ENCODE measurements at places on chromosomes 1 and 21. TPM values are rescaled to one million over a fixed set of nuclear protein-coding genes. Genes with fewer than 3 reads are reported as not detected.

DNA sequence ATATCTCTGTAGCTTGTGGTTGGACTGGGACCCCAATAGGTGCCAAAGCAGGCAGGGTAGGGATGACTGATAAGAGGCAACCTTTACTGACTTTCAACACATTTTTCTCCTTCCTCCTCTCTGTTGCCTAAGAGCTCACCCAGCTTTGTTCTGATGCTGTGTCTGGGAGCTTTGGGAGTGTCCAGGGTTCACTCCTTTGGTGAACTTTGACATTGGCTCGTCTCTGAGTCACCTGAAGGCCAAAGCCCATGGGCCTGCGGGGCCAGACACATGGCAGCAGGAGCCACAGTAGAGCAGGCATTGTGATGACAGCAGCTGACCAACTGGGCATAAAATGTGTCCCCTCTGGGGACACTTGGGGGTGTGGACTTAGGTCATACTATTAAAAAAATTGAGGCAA is 99.5 kb upstream of the ZNF644 start:
- DNase-seq: no peak

- DNase-seq: no peak
Measured at GRCh38 chr1:1298861-1299685, 8.7 kb downstream of the ACAP3 start.

GRCh38 chr1:199472978-199473377 is 554.5 kb upstream of the NR5A2 start:
- no peak for DNase-seq

DNA sequence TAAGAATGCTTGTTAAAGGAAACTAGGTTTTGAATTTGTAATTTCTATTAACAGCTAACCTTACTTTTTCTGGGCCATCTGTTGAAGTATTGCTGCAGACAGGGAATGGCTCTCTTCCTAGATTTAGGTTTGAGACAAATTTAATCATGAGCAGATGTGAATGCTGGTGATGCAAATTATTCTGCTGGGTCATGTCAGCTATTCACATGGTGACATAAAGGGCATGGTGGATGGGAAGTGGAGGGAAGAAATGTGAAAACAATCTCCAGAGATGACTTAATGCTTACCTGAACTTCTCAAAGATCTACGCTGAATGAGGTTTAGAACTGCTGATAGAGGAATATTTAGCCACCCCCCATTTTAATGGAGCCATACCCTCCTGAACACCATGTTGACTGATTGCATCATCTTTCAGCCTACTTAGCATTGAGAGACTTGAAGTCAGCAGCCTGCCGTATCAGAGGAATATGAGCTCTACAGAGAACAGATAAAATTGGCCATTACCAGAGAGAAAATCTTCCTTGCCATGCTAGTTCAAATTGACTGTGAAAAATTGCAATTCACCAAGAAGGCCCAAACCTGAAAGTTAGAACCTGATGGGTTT is 138.8 kb downstream of the HHAT start:
- DNase-seq: no peak

DNA sequence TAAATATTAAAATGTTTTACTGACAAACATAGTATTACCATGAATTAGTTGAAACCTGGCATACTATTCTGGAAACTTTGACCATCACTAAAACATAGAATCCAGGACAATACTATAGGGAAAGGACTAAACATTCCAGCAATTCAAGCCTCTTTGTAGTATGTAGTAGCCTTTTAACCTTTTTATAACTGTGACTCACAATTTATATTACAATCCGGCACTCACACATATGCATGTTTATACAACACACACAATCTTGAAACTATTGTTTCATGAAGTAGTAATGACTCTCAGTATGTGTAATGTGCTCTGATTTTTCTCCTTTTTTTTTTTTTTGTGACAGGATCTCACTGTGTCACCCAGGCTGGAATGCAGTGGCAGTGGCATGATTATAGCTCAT is 64.3 kb downstream of the ANKRD13C start:
- no peak for DNase-seq

DNA sequence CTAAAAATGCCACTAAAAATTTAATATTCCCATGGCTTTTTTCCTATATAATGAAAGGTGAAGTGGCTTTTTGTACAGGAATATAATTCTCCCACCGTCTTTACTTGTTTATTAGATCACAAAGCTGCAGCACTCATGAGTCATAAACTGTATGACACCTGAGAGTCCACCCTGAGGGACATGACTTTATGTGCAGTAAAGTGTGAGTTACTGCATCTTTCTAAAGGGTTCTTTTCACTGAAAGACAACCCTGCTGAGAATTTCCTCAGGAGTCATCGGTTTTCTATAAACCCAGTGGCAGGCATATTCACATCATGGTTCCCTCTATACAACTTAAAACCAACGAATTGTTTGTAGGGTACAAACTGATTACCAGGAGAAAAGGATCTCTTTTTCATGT is 77.4 kb downstream of the APP start:
- no peak for DNase-seq

GRCh38 chr1:44268054-44268453 is 54.8 kb downstream of the DMAP1 start:
- DNase-seq: no peak

GRCh38 chr1:232009741-232010140 is 383.2 kb downstream of the DISC1 start:
- DNase-seq: no peak

GRCh38 chr1:198330982-198331615 is 174.3 kb downstream of the NEK7 start:
- DNase-seq: no peak

DNA sequence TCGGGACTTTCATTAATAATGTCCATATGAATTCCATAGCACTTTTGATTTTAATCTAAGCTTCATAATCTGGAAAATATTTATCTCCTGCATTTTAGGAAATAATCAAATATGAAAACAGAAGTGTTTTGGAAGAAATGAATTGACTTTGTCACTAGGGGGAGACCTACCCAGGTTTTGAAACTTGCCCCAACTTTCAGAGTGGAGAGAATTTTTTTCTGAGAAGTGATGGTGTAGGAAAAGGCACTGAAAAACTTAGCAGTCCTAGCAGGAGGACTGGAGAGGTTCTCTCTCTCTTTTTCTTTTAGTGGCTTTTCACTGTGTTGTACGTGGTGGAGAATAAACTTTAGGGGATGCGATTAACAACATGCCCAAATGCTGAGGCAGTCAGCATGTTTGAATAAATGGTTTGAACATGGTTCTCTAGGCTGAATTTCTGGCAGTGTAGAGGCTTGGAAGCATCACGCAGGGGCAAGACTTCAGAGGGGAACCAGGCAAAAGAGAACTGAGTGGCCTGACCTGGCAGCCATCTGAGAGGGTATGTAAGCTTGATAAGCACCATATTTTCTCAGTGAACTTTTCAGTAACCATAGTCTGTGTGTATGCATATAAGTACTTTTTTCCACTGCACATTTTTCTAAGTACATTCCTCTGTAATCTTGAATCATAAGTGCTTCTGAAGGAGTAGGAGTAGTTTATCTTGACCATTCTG is 68.3 kb upstream of the NEK7 start:
- no peak for DNase-seq

DNA sequence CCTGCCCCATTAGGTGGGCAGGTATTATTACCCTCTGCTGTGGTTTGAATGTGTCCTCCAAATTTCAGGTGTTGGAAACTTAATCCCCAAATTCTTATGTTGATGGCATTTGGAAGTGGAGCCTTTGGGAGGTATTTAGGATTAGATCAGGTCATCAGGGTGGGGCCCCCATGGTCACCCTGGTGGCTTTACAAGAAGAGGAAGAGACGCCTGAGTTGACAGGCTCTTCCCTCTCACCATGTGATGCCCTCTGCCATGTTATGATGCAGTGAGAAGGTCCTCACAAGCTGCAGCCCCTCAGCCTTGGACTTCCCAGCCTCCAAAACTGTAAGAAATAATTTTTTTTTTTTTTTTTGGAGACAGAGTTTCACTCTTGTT is 8.8 kb upstream of the THEMIS2 start:
- no peak for DNase-seq

DNA sequence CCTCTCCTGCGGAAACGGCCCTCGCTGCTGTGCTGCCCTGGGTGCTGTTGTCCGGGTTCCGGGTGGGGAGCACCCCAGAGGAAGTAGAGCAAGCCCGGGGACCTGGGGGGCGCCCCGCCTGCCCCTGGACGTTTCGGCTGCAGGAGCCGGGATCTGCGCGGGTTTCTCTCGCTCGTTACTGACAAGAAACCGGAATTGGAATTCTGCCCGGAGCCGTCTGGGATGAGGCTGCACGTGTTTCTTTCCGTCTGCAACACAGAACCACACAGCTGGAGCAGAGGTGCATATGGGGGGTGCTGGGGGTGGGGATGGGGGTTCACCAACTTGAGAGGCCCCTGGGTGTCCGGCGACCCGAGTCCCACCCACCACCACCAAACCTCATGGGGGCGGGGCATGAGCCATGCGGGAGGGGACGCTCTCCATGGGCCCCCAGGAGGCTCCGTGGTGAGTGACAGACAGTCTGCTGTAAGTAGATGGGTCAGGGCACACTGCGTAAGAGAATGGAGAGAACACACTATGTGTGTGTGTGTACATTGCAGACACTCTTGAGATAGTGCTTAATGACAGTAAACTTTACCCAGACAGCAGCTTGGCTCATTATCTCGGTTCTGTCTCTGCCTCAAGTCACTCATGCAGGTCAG is 261.4 kb upstream of the C1orf174 start:
- DNase-seq: no peak

- no peak for DNase-seq
Measured at GRCh38 chr1:39570477-39571177, 6.0 kb downstream of the PABPC4 start.

- no peak for DNase-seq
Measured at GRCh38 chr1:39957299-39958015, 2.5 kb downstream of the MFSD2A start.

DNA sequence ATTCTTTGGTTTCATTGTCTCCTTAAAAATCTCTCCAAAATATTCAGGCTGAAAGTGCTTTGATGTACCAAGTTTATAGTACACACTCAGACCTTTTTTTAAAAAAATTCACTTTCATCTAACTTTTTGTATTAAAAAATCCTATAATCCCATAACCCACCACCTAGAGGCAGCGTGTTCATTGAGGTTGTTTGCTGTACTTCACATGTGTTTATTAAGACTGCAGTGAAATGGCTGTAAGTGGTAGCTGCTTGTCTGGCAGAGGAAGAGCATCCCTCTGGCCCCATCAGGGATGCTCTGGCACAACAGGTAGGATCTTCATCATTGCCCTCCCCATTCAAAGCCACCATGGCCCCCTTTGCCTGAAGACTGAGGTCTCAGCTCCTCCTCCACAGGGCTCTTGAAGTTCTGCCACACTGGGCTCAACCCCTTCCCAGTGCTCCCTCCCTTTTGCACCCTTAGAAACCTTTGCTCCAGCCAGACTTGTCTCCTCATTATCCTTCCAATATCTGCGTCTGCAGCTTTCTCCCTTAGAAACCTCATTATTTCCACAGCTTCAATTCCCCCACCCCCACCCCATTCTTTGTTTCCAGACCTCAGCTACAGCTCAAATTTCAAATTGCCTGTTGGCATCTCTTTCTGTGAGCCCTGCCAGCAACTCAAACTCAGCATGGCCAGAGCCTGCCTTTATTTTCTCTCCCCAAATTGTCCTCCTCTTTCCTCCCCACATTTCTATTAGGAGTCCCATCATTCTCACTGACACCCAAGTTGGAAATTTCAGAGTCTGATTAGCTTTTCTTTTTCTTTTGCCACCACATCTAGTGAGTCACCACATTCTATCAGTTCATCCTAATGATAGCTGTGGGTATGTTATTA is 369.6 kb upstream of the USP24 start:
- DNase-seq: peak; percentile 55

DNA sequence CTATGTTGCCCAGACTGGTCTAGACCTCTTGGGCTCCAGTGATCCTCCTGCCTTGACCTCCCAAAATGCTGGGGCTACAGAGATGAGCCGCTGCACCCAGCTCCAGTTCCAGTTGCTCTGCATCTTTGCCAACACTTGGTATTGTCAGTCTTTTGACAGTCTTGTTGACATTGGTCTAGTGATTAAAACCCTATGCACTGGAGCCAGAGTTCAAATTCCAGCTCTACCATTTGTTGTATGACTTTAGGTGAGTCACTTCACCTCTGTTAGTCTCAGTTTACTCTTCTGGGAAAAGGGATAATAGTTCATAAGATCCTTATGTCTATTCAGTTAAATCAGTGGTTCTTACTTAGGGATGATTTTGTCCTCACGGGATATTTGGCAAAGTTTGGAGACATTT is 32.9 kb upstream of the MED18 start:
- DNase-seq: no peak

DNA sequence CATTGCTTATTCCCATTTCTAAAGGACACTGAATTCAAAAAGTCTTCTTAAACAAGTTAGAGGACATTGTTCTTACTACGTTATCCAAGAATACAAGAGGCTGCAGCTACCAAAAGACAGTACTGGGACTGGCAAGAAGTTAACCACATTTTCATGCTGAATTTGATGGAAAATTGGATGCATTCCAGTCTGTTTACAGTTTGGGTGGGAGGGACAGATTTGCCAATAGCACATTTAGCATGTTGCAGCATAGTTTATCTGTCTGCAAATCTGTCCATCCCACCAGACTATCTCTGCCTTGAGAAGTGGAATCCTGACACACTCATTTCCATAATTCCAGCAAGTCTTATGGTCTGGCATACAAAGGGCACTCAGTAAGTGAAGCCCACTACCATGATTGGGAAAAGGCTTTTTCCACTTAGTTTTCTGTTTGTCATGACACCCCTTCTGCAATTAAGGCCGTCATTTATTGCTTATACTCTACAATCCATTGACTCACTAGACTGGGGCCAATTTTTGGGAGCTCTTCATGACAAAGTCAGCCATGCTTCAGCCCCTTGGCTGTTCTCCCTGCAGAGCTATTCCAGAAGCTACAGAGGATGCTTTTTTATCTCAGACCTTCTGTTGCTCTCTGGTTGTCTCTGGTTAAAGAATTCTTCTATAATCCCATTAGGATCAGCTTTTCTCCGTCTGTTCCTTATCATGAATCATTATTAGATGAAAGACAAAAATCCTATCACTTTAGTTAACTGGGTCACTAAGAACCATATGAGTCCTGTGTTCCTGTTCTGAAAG is 355.8 kb upstream of the PTBP2 start:
- DNase-seq: no peak

Gene TMEM51
- 25.3 TPM for total RNA-seq

Gene ELAVL4
- total RNA-seq: not detected

Gene CELA2A
- total RNA-seq: not detected

Gene SERPINC1
- total RNA-seq: 1.1 TPM

Measured in ovary (tissue), 10 donors.